Right renal cortex interstitium (tissue), 3 donors: ENCODE measurements at places on chromosomes 11 and 22. TPM values are rescaled to one million over a fixed set of nuclear protein-coding genes. Genes with fewer than 3 reads are reported as not detected.

DNA sequence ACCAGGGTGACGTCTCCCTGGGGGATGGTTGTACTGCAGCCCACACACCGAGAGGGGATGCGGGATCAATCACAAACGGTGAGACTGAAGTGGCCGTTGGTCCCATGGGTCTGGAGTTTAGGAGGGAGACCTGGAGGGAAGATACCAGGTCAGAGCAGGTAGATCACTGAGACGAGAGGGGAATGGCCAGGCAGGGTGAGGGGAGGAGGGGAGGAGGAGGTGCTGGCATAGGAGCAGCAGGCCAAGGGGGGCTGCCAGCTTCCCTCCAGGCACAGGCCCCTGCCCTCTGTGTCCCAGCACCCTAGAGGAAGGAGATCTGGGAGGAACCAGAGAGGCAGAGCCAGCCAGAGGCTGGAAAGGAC lies 7.0 kb downstream of the MAPK8IP2 start:
- DNase-seq: no peak

DNA sequence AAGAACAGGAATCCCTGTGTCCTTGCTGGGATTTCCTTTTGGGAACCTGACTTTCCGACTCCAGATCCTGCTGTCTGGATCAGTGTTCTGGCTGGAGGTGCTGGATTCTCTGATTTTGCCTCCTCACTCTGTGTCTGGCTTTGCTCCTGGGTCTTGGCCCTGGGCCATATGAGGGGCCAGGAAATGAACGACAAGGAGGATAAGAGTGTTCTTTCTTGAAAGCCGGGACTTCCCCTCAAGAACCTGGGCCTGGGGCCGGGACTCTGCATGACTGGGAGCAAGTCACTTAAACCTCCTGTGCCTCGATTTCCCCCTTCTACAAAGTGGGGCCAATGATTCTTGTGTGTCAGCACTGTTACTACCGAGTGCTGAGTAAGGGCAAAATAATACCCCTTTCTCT lies 2.9 kb upstream of the MYO7A start:
- DNase-seq: no peak

GRCh38 chr11:112176077-112176476 lies 765 bp downstream of the BCO2 start:
- DNase-seq: no peak

GRCh38 chr22:20174785-20175596 lies 24.1 kb upstream of the CCDC188 start:
- DNase-seq: no peak

DNA sequence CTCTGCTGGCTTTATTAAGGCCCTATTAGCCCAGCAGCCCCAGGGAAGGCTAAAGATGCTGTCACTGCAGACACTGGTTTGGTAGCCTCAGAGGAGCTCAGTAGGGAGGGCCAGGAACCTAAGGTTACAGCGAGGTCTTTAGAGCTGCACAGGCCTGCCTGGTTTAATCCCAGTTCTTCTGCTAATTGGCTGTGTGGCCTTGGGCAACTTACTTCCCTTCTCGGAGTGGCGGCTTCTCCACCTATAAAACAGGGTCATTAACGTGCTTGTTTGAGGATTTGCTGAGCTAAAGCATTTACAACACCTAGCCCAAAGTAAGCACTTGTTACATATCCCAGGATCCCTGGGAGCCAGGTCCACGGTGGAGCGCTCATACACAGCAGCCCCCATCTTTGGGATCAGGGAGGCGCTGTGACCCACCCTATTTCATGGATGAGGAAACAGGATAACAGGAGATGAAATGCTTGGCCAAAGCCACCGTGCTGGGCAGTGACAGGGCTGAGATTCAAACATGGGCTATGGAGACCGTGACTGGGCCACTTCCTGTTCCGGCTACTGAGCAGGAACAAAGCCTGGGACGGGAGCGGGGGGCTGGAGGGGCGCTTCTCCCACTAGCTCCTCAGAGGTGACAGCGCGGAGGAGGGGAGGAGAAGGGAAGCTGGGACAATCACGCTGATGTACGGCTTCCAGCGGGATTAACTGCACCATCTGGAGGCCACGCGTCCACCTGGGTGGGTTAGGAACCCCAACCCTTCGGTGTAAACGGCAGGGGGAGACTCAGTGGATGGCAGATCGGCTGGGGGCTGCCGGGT lies 61.5 kb downstream of the IGLL1 start:
- no peak for DNase-seq

GRCh38 chr22:30392661-30393321 lies 4.0 kb upstream of the SEC14L2 start:
- no peak for DNase-seq

GRCh38 chr11:44755556-44756523 lies 29.1 kb downstream of the TSPAN18 start:
- DNase-seq: no peak

DNA sequence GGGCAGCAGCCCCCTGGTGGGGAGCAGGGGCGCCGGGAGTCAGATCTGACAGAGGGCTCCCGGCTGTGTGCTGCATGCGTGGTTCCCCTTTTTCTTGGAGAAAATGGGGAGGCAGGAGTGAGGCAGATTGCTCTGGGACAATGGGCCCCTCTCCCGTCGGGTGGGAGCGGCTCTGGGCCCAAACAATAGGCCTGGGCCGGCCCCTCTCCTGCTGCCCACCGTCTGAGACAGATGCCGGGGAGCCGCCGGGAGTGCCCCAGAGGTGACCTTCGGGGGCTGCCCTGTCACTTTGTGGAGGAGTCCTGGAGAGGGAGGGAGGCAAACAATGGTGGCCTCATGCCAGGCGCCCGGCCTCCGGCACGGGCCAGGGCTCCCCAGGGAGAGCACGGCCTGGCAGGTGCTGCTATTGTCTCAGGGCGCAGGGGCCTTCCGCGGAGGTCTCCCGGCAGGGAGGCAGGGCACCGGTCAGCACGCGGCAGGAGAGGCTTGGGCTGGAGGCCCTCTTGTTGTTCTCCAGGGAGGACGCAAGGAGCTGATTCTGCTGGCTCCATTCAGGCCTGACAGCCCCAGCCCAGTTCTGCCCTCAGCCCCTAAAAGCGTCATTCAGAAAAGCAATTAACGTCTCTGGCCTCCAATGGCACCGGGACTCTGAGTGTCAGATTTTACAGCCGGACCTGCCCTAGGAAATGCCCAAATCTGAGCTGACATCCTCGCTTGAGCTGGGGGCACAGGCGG lies 44.8 kb downstream of the SMIM38 start:
- DNase-seq: no peak

GRCh38 chr11:76234021-76234415 lies 27.7 kb upstream of the WNT11 start:
- no peak for DNase-seq

DNA sequence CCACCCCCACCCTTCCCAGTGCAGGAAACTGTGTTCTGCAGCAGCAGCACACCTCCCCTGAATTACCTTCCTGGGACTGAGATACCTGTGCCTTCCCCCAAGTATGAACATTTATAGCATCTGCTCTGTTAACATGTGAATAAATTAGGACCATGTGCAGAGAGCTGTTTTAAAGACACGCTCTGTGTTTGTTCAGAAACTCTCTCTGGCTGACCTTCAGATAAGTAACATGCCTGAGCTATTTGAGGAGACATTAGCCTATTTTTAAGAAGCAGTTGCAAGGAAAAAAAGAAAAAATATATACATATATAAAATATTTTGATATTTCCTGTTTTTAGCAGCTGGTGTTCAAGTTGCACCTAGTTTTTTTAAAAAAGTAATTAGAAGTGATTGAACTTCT lies 5.4 kb downstream of the NAV2 start:
- DNase-seq: no peak

DNA sequence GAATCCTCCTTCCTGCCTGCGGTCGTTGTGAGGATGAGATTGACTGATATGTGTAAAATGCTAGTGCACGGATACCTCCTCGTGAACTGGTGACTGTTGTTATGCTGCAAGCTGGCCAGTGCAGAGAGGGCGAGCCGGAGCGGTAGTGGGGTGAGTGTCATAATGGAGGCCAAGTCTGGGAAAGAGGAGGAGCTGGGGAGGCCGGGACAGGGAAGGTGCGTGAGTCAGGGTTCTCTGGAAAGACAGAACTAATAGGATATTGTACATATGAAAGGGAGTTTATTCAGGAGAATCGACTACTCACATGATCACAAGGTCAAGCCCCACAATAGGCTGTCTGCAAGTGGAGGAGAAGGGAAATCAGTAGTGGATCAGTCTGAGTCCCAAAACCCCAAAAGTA lies 56.8 kb upstream of the FADD start:
- DNase-seq: no peak

DNA sequence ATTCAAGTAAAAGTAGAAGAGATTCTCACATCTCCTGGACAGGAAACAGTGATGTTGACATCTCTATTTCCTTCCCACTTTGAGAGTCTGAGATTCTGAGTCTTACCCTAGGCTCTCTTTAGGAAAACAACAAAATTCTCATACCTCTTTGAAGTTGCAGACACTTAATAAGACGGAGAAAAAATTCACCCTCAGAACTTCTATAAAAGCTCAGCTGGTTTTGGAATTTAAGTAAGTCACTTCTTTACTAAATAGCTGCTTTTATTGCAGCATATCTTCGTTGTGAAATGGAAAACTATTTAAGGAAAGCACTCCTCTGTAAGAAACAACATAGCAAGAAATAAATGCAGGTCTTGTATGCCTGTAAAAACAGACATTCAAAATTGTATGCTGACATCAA lies 79.1 kb downstream of the MSANTD4 start:
- no peak for DNase-seq

- DNase-seq: peak; percentile 38
Observed at GRCh38 chr22:35231585-35232084, 25.7 kb upstream of the HMGXB4 start.

- DNase-seq: no peak
Observed at GRCh38 chr11:99240192-99241030, 219.7 kb downstream of the CNTN5 start.

DNA sequence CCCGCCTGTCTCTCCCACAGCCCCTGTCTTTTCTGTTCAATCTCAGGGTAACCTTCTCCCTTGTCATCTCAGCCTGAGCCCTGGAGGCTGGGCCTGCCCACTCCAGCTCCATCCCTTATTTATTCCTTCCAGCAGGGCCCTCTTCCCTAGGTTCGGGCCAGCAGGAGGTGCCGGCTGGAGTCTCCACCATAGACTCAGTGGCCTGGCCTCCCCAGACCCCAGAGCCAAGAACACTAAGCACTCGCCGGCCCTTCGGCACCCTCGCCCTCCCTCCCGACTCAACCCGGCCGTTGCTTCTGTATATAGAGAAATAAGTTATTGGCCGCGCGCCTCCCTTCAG lies 1.4 kb upstream of the RAB1B start:
- no peak for DNase-seq

The LPXN gene
- 8.5 TPM for polyA plus RNA-seq

The OR8I2 gene
- polyA plus RNA-seq: not detected

The C11orf87 gene
- 0.32 TPM for polyA plus RNA-seq

The DGAT2 gene
- polyA plus RNA-seq: 4.0 TPM

The RASSF10 gene
- polyA plus RNA-seq: 19.2 TPM

The MYOD1 gene
- polyA plus RNA-seq: not detected

The UBQLNL gene
- 0.43 TPM for polyA plus RNA-seq
